ENCODE measurements at places on chromosomes 3 and 15.

- DNase-seq = no peak
Measured at GRCh38 chr15:52082197-52083036, 30.2 kb downstream of the BCL2L10 start.

DNA sequence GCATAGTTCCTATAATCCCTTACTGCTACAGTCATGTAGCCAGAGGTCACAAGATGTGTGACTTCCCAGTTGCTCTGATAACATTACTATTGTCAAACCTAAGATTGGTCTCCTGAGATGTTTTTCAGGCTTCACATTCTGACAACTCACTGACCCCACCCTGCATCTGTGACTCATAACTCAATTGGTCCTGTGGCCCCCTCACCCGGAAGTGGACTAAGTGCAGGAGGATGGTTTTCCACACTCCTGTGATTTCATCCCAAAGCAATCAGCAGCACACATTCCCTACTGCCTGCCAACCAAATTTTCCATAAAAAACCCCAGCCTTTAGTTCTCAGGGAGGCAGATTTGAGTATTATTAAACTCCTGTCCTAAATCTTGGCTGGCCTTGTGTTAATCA, 564.9 kb upstream of the ZNF385D start:
- no peak for DNase-seq

GRCh38 chr15:67945951-67946700, 106.3 kb upstream of the RNU6-1 start:
- DNase-seq = no peak

DNA sequence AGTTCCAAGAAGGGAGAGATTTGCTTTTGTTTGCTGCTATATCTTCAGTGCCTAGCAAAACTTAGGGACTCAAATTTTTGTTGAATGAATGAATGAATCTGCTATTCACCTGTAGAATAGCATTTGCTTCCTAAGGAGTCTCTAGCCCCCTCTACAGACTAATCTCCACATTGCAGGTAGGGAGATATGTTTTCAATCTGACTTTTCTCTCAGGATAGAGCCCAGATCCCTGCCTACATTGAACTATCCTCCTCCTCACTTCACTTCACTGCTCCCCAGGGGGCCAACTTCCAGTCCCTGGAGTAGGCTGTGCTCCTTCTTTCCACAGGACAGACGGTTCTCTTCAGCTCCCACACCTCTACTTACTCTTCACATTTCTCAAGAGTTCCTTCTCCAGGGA, 81.9 kb upstream of the PTX3 start:
- DNase-seq = no peak

GRCh38 chr3:10387881-10388609, 67.1 kb upstream of the SEC13 start:
- no peak for DNase-seq

DNA sequence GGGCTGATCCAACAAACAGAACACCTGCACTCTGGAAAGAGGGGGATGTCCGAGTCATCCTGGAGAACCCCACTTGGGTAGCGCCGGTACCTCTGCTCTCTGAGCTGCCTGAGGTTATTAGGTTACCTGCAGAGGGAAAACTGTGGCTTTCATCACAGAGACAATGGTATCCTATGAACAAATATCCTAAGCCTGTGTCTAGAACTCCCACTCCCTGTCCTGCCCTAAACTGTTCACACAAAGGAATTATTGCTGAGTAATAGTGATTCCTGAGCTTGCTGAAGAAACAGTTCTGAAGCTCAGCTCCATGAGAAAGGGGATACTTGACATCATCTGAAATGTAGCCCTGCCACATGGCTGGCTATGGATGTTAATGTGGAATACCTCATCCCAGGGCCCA, 31.9 kb upstream of the WNT5A start:
- no peak for DNase-seq

DNA sequence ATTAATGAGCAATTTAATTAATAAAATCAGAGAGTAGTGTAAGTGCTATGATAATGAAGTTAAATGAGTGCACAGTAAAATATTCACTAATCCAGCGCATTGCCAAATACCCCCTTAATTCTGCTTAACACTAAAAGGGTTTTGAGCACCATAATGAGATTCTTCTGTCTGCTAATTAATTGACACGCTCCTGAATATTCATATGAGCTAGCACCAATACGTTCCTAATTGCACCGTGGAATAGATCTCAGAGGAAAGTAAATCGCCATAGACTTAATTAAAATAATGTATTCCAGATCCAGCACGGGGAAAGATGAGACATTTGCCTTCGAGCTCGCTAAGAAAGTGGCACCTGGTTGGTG, 9.6 kb upstream of the FOXB1 start:
- DNase-seq = no peak

DNA sequence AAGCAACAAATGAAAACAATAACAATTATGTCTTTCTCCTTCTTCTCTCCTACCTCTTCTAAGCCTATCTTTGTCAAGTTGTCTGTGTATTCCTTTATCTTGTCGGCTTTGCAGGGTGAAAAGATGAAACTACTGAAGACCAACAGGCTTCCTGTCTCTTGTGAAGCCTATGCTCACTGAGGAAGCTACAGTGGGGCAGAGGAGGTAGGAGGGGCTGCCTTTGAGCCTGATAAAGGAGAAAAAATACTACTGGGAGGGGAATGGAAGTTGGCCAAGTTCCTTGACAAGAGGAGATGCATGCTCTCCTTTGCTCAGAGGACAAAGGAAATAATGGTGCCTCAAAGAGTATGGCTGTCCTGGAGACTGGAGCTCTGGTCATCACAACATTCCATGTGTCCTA, 92.0 kb downstream of the IGSF11 start:
- DNase-seq = no peak

GRCh38 chr15:57563416-57563815, 28.3 kb upstream of the MYZAP start:
- DNase-seq = no peak

DNA sequence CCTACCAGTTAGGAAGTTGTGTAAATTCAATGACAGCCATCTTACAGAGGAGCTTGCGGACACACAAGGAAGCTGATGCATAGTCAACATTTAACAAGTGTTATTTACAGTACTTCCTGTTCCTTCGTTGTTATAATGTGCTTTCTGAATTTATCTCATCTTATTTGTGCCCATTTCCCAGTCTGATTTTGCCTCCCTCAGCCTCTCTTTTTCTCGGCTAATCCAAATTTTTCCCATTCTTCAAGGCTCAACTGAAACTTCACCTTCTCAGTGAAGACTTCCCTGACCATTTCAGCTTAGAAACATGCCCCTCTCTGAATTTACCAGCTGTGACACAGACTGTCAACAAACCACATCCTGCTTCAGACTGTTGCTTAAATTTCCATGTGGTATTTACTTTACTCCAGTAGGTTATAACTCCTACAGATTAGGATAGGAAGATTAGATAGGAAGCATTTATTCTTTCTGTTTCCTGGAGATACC, 55.7 kb upstream of the CP start:
- no peak for DNase-seq

GRCh38 chr3:71031914-71032521, 551.5 kb downstream of the FOXP1 start:
- DNase-seq = no peak

GRCh38 chr3:100260081-100260684, 609 bp upstream of the TBC1D23 start:
- peak; percentile 69 for DNase-seq

- DNase-seq = no peak
Measured at GRCh38 chr15:44722011-44722410, 10.7 kb downstream of the B2M start.

- no peak for DNase-seq
Measured at GRCh38 chr3:106485802-106486201, 617.0 kb upstream of the CBLB start.

DNA sequence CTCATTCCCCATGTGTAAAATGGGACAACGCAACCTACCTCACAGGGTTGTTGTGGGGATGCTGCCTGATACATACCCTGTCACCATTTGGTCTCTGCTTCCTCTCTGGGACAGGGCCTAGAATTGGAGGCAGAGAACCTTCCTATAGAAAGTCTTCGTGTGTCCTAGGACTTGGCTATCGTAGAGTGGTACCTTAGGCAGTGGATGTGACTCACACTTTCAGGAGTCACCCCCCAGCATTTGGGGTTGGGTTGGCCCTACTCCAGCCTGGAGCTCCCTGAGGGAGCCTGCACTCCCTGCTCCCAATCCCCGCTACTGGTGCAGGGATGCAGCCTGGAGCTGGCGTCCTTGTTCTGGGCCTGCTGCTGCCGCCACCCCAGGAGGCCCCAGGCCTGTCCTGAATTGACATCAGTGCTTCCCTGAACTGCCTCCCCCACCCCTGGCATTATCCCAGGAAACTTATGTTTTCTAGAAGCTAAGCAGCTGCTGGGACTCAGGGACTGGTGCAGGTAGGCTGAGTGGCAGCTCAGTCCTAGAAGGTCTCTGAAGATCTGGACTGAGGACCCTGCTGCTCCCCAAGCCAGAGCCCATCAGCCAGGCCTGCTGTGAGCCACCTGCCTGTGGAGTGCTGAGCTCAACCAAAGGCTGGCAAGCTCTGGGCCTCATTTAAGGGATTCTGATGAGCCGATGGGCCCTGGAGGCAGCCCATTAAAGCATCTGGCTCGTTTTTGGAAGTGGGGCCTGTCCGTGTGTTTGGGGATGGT, 9.9 kb downstream of the C15orf39 start:
- no peak for DNase-seq

- DNase-seq = no peak
Measured at GRCh38 chr3:113832477-113833164, 6.0 kb upstream of the GRAMD1C start.

GRCh38 chr3:188944108-188944507, 227.7 kb upstream of the TPRG1 start:
- no peak for DNase-seq

- DNase-seq = no peak
Measured at GRCh38 chr15:69561071-69561784, 108.6 kb downstream of the RPLP1 start.

GRCh38 chr3:113251817-113252216, 40.5 kb downstream of the BOC start:
- DNase-seq = no peak

GRCh38 chr15:36960947-36961227, 139.5 kb downstream of the MEIS2 start:
- DNase-seq = no peak

GRCh38 chr3:116148881-116149851, 296.1 kb downstream of the LSAMP start:
- DNase-seq = no peak

- no peak for DNase-seq
Measured at GRCh38 chr3:143167969-143168854, 48.6 kb downstream of the CHST2 start.

DNA sequence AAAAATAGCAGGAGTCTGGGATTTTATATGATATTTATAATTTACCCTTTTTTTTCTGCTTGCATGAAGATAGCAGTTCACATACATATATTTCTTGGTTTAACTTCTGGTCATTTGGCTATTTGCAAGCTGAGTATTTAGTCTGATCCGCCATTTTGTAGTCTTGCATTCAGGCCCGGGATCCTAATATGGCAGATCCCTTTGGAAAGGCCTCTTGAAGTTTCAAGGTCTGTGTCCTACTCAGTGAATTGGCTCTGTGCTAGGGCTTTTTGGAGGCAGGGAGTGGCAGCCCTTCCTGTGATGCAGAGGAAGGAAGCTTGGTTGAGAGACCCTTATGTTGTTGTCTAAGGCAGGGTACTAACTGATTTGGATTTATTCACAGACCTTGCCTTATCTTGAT, 2.9 kb downstream of the SNRPN start:
- DNase-seq = no peak

- DNase-seq = no peak
Measured at GRCh38 chr15:92636401-92636907, 19.1 kb downstream of the FAM174B start.

DNA sequence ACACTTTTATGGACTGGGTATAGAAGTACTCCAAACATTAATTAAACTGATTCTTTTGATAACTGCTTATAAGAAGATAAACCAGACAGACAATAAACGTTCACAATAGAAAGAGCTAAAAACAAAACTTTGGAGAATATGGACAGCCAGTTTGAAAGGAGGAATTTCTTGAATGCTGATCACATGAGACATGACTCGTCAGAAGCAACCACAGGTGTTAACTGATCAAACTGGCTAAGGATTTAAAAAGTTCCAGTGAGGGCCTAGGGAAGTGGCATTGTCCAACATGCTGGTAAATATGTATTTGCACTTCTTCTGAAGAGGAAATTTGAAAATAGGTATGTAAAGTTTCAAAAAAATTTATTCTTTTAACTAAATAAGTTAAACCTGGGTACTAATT, 29.4 kb upstream of the AP3B2 start:
- DNase-seq = no peak

GRCh38 chr15:73065114-73065513, 12.9 kb downstream of the NEO1 start:
- no peak for DNase-seq

DNA sequence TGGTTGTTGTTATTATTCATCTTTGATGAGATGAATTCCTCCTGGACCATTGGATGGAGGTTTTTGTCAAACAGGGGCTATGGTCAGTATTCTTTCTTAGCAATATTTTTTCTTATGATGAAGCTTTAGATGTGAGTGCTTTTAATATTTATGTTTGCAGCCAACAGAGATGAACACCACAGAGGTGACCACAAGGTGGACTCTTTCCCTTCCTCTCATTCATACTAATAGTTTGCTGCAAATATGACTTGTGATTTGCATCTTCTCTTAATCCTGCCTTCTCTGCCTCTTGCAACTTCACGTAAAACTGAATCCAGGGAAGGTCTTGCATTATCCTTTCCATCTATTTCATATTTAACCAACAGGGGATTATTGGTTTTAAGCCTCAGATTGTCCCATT, 473.1 kb upstream of the UBE2E2 start:
- DNase-seq = no peak

DNA sequence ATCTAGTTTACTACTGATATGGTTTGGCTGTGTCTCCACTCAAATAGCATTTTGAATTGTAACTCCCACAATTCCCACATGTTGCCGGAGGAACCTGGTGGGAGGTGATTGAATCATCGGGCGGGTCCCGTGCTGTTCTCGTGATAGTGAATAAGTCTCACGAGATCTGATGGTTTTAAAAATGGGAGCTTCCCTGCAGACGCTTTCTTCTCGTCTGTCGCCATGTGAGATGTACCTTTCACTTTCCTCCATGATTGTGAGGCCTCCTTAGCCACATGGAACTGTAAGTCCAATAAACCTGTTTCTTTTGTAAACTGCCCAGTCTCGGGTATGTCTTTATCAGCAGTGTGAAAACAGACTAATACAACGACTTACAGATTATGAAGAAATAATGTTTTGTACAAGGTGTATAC, 35.6 kb upstream of the PYDC2 start:
- no peak for DNase-seq

DNA sequence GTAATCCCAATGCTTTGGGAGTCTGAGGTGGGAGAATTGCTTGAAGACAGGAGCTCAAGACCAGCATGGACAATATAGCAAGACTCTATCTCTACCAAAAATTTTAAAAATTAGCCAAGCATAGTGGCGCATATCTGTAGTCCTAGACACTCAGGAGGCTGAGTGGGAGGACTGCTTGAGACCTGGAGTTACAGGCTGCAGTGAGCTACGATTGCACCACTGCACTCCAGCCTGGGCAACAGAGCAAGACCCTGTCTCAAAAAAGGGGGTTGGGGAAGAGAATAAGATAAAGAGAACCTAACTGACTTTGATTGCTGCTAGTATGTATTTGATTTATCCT, 755 bp downstream of the CD200R1 start:
- no peak for DNase-seq

Measured in sciatic nerve (tissue), 2 donors.